ENCODE measurements at places on chromosomes 13 and 19.

- no peak for DNase-seq
Measured at GRCh38 chr13:23320926-23321534, 112.5 kb downstream of the SACS start.

DNA sequence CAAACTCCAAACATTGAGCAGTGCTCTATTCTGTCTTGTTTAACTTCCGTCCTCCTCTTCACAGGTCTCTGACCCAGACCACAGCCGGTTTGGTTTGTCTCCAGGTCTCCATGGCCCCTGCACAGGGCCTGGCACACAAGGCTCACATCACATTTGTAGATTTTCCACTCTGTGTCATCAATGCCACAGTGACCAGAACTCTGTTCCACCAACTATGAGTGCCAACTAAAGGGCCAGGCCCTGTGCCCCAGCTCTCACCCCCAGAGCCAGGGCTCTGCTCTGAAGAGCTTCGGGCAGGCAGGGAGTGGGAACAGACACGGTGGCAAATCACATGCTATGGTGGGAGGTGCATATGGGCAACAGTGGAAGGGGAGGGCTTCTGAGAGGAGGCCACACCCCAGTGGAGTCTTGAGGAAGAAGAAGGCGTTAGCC, 16.0 kb downstream of the SMG9 start:
- no peak for DNase-seq

- no peak for DNase-seq
Measured at GRCh38 chr13:50684366-50684765, 159.1 kb downstream of the DLEU7 start.

GRCh38 chr13:60790620-60791019, 393.6 kb downstream of the TDRD3 start:
- DNase-seq, result no peak

DNA sequence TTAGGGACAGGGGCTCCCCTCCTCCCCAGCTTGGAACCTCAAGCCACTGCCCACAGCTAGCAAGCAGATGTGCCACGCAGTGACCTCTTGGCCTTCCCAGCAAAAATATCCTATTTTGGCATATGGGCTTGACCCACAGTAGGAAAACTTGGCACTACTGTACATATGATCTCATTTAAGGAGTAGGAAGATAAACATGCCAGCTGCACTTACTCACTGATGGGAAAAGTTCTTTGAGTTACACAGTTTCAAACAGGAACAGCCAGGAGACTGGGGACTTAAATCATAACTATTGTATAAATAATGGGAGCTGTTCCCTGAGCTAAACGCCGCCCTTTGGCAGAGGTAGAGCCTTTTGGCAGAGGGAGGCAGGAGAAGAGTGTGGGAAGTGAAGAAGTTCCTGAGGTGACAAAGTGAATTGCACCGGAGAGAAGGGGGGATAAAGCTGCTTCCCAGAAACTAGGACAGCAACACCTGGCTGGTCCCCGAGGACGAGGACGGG, 6.1 kb downstream of the SACS start:
- peak; percentile 86 for DNase-seq

GRCh38 chr19:18204394-18205199, 755 bp upstream of the RAB3A start:
- no peak for DNase-seq

DNA sequence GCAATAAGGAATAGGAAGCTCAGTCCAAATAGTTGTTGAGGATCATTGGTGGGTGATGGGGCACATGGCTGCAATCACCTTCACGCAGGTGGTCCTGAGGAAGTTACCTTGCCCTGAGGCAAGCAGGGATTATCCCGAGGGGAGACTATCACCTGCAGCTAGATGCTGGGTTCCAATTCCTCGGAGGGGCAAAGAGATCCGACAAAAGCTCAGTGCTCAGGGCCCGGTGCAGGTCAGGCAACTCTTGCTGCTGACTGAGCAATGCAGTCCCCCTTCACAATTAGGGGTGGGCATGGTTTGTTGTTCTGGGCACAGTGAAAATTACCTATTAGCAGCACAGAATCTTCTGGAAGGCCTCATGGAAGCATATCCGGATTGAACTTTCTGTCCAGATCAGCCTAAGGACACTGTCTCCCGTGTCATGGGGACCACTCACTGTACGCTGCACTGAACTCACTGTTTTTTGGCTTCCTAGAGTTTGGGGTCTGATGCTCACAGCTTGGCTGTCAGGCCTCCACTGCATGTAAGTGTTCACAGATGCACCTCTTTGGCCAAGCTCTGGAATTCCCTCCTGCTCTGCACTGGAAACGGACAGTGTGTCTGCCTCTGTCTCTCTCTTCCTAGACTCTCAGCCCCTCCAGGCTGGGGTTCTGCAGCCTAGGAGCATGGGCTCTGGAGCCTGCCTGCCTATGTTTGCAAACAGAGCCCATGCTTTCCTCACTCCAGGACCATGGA, 372.7 kb downstream of the ZNF536 start:
- DNase-seq, result no peak

- DNase-seq, result no peak
Measured at GRCh38 chr13:113527272-113527958, 36.9 kb upstream of the DCUN1D2 start.

DNA sequence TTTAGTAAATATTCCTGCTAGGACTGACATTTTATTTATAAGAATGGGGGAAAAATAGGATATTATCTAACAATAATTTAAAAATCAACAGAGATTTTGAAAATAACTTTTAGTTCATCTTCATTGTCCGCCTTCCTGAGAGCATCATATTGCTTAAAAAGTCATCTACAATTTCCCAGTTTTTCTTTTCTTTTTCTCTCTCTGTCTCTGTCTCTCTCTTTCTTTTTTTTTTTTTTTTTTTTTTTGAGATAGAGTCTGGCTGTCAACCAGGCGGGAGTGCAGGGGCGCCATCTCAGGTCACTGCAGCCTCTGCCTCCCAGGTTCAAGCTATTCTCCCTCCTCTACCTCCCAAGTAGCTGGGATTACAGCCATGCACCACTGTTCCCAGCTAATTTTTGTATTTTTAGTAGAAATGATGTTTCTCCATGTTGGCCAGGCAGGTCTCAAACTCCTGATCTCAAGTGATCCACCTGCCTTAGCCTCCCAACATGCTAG, 276.3 kb downstream of the DACH1 start:
- no peak for DNase-seq

DNA sequence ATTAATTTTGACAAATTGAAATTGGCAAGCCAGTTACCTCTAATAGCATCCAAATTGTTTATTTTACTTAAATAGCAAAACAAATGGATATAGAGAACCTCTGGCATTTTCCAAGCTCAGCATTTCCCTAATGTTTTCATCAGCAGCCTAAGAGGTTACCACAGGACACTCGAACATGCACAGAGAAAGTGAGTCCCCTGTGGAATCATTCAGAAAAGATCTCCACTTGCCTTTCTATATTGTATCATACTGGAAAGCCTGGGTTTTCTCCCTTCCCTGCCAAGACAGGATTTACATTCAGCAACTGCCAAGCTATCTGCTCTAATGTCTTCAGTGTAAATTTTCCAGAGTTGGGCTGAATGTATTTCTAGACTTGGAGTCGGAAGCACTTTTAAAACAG, 188.9 kb downstream of the KCTD12 start:
- no peak for DNase-seq

- DNase-seq, result peak; percentile 89
Measured at GRCh38 chr13:80379245-80379644, 38.3 kb upstream of the SPRY2 start.

GRCh38 chr13:67278235-67278634, 48.1 kb upstream of the PCDH9 start:
- DNase-seq, result peak; percentile 57

DNA sequence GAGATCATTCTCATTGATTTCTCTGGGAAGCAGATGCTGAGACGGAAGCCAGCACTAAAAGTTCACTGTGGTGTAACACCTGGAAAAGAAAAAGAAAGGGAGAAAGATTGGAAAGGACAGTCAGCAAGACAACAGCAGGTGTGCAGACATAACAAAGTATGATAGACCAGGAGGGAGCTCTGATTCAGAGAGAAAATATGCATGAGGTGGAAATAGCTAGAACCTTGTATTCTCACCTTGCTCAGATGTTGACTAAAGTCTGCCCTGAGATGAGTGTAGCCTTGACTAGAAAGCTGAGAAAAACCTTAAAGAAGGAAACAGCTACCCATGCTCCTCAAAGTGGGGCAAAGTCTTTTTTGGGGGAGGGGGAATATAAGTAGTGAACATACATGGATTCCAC, 1711.8 kb downstream of the EFNB2 start:
- DNase-seq, result no peak

DNA sequence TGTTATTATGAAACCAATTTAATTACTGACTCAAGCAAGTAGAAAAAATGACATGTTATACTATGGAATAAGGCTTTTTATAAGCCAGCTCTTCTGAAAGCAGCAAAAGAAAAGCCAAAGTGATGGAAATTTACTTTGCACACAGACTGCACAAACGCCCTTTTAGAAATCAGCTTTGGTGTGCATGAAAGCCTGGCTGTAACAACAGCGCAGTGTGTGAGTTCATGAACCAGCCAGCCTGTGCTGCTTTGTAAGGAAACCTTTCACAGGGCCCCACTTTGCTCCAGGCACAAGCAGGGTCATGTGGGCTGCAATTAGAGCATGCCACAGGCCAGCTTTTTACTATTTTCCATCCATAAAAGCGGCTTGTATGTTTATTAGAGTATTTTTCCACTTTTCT, 13.6 kb upstream of the IFT88 start:
- DNase-seq, result no peak

- DNase-seq, result no peak
Measured at GRCh38 chr19:15641901-15642491, 1.3 kb downstream of the CYP4F3 start.

- peak; percentile 59 for DNase-seq
Measured at GRCh38 chr19:1261538-1261797, 7.7 kb upstream of the CIRBP start.

DNA sequence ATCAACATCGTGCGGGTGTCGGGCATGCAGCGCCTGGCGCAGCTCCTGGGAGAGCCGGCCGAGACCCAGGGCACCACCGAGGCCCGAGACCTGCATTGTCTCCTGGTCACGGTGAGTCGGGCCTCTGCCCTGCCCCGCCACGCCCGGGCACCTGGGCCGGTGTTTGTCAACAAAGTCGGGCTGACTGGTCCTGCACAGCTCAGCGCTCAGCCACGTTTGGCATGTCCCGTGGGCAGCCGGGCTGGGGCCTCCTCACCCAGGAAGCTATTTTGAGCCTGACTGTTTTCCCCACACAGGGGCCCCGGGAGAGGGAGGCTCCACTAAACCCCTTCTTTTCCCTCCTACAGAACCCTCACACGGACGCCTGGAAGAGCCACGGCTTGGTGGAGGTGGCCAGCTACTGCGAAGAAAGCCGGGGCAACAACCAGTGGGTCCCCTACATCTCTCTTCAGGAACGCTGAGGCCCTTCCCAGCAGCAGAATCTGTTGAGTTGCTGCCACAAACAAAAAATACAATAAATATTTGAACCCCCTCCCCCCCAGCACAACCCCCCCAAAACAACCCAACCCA, 1.3 kb downstream of the GADD45B start:
- peak; percentile 74 for DNase-seq

- DNase-seq, result no peak
Measured at GRCh38 chr13:96684469-96684868, 309.8 kb downstream of the OXGR1 start.

DNA sequence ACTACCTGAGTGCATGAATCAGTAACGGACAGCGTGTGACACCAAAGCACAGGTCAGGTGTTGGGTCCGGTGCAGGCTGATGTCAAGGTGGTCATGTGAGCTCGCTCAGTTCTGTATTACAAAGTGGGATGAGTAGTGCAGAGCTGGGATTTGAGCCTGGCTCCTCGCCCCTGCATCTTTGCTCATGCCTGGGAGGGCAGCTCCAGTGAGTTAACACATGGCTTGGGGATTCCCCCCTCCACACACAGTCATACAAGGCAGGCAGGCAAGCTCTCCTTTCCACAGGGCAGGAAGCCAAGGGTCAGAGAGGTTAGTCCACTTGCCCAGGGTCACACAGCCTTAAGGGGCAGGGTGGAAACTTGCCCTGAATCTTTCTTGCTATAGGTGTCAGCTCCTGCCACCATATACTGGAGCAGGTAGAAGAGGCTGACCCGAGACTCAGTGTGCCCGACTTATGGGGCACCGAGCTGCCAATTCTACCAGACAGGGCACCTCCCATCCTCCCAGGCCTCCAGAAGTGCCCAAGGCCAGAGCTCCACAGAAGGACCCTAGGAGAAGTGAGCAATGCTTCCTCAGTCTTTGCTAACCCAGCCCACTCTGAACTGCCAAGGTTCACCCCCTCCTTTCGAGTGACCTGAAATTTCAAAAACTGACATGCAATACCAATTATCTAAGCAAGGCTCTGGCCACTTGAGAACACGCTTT, 35.4 kb downstream of the ZNF787 start:
- DNase-seq, result no peak

- no peak for DNase-seq
Measured at GRCh38 chr13:99970651-99971575, 654 bp downstream of the ZIC5 start.
